Stimulated activated CD4-positive, alpha-beta T cell treated with anti-CD3 and anti-CD28 coated beads, Interleukin-4, amount 100 ng/mL, for 1 hour (primary cell): ENCODE measurements at places on chromosomes 11 and 22.

GRCh38 chr22:42848941-42849550, 8.0 kb downstream of the ARFGAP3 start:
- no peak for DNase-seq

DNA sequence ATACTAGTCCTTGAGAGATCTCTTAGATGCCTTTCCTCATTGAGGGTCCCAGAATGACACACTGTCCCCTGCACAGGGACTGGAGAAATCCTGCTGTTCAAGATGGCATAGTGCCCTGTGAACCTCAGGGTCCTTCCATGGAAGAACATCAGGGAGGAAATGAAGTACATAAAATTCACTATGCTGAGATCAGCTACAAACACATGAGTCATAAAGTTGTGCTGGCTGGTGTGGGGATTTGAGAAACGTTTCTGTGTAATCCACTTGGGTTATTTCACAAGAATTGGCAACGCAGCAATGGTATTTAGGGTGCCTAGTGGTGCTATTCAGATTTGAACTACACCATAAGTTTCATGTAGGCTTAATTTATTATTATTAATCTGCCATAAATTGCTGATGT, 174.4 kb downstream of the MAML2 start:
- DNase-seq: no peak

DNA sequence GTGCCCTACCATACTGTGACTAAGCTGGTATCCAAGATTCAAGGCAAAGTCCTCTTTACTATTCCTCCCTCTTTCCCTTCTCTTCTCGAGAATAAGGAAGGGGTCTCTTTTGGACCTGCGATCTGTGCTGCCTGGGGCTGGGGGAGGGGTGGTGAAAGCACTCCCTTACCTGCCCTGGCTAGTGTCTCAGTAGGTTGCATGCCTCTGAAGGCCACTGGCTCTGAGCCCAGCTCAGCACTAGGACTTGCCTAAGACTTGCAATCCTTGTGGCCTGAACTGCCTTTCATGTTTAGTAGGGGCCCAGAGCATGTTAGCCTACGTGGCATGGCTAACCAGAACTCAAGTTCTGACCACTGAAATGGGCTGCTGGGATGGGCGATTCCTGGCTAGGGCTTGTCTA, 13.0 kb upstream of the REXO2 start:
- DNase-seq: no peak

GRCh38 chr11:21088930-21089329, 419.5 kb downstream of the NELL1 start:
- DNase-seq: no peak

DNA sequence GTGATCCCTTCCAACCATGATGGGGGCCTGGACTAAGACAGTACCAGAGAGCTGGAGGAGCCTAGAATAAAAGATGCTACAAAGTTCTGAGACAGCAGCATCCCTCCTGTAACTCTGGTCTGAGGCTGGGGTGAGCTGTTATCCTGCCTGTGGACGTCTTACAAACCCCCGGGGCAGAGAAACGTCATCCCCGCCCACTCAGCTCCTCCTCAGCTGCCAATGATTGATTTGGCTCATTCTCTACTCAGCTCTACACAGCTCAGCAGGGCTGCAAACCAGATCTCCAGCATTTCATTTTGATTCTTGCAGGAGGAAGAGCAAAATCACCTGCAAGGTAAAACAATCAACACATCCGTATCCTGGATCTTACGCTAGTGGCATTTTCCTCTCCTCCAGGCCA, 55.5 kb downstream of the CSNK2A3 start:
- DNase-seq: no peak
